Foreskin keratinocyte (primary cell): ENCODE measurements at places on chromosomes 3 and 15. TPM values are rescaled to one million over a fixed set of nuclear protein-coding genes. Genes with fewer than 3 reads are reported as not detected.

The ZNF592 gene
- total RNA-seq: 13.1 and 13.5 TPM in 2 replicates

The CMTM7 gene
- 27.5 and 33.2 TPM in 2 replicates for total RNA-seq

The SPESP1 gene
- total RNA-seq: 6.2 and 6.7 TPM in 2 replicates

The NUP210 gene
- not detected in 2 replicates for total RNA-seq

The LYZL4 gene
- total RNA-seq: not detected in 2 replicates
